Stimulated activated CD8-positive, alpha-beta memory T cell treated with anti-CD3 and anti-CD28 coated beads, Interleukin-2, amount 100 ng/mL, for 1 hour (primary cell): ENCODE measurements at places on chromosomes 5 and 9.

GRCh38 chr9:5920860-5921328 is 30.2 kb downstream of the MLANA start:
- DNase-seq = no peak

- no peak for DNase-seq
These were observed 65.0 kb downstream of the IRX2 start for GRCh38 chr5:2686321-2687124.

GRCh38 chr9:89339807-89340206 is 21.5 kb downstream of the SECISBP2 start:
- no peak for DNase-seq

DNA sequence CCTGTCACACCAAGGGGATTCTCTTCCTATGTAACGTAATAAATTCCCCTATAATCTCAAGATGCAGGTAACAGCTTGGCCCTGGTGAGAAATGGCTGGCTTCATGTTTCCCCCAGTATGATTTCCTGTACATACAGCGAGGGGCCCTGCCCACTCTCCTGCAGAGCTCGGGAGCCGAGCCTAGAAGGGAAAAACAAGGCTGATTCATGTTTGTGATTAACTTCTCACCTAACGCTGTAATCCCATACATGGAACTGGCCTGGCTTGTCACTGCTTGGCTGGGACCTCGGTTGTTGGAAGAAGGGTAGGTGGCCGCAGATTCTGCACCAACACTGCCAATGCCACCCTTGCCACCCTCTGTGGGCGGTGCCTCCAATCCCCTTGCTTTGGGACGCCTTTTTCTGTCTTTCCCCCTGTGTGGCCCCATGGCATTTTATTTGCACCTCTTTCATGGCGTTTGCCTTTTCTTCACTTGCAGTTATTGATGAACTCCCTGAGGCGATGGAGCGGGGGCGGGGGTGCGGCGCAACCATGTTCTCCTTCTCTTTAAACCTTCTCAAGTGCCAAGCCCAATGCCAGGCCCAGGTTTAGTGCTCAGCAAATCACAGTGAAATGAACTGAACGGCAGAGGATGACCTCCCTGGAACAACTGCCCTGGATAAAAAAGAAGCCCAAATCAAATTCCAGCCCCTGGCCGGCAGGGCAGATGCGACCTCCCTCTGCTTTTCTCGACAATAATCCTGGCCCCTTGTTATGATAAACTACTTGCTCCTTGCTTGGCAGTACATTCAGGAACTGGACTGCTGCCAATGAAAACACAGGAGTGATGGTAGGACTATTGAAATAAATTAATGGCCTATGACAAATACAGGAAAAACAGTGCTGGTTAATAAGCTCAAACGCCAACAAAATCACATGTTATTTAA is 108.1 kb downstream of the TMEM174 start:
- no peak for DNase-seq

DNA sequence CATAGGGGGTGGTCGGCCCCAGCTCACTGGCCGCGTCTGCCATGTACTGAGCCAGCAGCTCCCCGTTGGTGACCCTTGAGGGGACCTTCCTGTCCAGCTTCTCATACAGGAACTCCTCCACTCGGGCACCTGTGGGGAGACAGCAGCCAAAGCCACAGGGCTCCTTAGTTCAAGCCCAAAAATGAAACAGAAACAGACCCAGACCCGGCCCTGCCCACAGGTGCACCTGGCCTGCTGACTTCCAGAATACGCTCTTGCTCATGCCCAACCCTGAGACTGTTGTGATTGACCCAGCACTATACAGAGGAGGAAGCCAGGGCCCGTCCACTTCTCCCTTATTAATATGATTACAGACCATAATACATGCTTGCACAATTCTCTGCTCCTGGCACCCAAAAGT is 7.0 kb downstream of the SH3GLB2 start:
- DNase-seq = no peak

DNA sequence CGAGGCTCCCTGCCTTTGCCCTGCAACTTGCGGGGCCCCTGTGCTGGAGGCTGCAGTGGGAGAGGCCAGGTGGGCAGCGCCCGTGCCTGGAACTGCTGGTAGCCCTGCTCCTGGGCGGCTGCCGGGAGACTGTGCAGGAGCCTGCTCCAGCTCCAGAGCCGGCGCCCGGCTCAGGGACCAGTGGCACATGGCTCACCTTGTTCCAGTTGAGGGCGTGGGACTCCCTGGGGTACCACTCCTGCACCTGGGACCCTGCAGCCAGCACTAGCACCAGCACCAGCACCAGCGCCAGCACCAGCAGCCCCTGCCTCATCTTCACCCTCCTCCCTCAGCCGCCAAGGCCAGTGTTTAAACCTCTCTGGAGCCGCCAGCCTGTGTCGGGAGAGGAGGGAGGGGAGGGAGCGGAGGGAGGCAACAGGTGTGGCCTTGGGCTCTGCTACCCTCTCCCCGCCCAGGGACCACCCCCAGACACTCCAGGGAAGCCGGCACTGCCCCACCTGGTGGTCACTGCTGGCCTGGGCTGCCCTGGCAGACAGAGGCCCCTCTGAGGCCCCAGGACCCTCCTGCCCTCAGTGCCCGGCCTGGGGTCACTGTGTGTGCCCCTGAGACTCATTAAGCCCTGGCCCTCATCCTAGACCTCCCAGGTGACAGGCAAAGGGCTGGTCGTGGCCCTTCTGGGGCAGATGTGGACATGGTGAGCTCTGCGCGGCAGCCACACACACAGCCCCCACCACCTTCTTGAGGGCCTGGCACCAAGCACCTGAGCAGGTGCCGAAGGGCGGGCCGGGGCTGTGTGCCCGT is at the start of gene LCN10:
TSS of gene LCN10 (minus strand) at position 350 of the 801 bp plus-strand sequence. CDS start at position 313, 37 bp downstream.
- no peak for DNase-seq

DNA sequence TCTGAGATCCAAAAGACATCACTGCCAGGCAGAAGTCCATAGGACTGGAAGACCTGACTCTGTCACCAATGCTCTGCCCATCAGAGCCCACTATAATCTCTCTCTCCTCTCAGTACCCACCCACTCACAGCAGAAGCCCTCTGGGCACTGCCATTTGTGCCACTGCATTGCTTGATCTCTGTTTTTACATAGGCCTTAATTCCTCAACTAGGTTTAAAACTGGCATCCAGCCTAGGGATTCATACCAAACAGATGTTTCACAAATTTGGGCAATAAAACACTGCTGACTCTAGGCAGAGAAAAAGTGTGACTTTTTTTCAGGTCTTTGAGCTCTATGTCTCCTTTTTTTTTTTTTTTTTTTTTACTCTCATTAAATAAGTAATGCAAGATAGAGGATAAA is 91.1 kb upstream of the RANBP3L start:
- DNase-seq = no peak

DNA sequence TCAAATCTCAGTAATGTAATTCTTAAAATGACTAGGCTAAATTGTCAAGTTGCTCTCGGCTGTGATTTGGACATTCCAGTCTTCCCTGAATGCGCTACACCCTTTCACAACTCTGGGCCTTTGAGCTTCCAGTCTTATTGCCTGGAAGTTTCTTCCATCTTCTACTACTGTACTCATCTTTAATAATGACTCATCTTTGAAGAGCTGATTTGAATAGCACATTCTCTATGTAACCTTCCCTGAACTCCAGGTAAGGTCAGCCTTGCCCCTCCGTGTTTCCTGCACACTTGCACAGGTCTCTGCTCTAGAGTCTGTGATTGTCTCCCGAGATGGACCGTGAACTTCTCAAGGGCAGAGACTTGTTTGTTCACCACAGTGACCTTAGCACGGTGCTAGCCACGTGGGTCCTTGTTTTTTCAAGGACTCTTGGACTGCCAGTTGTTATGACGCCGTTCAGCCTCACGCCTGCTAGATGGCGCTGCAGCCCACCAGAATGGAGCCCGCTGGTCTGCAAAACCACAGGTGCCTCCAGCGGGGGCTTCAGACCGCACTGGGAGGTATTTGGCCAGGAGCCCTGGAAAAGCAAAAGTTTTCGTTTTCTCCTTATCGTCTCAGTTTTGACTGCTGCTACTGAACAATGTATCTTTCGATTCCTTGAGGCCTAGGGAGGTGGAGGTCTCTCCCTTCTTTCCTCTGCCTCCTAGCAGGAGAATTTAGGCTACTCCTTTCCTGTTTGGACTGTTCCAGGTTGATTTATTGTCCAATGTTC is 44.4 kb downstream of the SEC61B start:
- DNase-seq = peak; percentile 17

GRCh38 chr5:1484730-1485578 is 38.8 kb downstream of the LPCAT1 start:
- DNase-seq = no peak

DNA sequence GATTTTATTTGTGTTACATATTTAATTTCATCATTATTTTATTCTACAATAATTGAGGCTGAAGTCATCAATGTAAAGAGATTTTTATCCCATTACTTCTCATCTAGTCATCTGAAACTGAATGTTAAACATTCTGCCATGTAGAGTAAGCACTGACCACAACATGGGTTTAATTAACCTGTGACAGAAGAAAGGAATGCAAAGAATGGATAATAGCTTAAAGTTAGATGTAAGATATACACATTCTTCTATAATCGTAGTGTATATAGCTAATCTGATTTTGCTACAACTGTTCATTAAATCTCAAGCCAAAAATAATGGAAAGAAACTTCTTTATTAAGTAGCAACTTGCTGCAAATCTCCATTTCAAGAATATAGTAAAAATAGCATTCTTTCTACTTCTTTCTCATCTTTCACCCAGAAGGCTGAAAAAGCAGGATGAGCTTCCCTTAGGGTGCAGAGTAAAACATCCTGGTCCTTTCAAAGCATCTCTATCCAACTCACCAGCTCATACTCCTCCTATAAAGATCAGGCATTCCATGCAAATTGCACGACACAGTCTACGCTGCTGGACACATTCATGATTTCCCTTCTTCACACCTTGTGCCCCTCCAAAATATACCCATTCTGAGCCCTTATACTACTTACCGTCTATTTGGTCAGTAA is 115.2 kb downstream of the EFNA5 start:
- DNase-seq = no peak

GRCh38 chr5:139654464-139654863 is 6.3 kb downstream of the CXXC5 start:
- DNase-seq = no peak

DNA sequence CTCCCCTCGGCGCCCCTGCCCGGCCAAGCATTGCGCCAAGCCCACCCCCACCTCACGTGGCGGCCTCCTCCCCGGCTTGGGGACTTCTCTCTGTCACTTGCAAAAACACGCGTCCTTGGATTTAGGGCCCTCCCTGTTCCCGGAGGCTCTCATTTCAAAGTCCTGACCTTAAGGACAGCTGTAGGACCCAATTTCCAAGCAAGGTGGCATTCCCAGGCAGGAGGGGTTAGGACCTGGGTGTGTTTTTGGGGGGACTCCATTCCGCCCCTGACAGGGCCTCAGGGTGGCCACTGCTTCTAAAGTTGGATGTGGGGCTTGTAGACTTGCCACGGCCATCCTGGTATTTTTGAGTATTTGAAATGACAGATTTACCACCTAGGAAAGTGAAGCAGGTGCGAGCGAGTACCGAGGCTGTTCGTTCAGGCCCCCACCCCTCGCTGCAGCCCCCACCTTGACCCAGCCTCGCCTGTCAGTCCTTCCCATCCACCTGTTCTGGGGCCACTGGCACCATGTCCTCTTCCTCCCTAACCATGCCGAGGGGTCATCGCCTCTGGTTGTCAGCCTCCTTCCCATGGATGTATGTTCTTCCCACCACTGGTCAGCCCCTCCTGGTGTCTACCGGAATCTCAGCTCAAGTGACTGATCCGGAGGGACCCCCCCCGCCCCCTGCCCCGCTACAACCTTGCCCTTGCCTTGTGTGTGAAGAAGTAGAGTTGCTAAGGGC is 52.4 kb downstream of the MRPL36 start:
- no peak for DNase-seq

DNA sequence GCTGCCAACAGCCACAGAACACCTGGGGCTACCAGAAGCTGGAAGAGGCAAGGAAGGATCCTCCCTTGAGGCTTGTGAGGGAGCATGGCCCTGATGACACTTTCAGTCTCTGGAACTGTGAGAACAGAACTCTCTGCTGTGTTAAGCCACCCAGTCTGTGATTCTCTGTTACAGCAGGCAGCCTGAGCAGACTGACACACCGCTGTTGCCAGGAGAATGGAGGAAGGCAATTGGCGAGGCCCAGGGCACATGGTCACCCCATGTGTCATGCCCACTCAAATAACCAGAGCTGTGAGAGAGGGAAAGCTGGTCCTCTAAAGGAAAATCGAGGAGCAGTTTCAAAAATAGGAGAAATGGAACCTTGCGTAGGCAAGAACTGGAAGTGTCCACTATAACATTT is 12.0 kb upstream of the KIF4B start:
- DNase-seq = no peak

DNA sequence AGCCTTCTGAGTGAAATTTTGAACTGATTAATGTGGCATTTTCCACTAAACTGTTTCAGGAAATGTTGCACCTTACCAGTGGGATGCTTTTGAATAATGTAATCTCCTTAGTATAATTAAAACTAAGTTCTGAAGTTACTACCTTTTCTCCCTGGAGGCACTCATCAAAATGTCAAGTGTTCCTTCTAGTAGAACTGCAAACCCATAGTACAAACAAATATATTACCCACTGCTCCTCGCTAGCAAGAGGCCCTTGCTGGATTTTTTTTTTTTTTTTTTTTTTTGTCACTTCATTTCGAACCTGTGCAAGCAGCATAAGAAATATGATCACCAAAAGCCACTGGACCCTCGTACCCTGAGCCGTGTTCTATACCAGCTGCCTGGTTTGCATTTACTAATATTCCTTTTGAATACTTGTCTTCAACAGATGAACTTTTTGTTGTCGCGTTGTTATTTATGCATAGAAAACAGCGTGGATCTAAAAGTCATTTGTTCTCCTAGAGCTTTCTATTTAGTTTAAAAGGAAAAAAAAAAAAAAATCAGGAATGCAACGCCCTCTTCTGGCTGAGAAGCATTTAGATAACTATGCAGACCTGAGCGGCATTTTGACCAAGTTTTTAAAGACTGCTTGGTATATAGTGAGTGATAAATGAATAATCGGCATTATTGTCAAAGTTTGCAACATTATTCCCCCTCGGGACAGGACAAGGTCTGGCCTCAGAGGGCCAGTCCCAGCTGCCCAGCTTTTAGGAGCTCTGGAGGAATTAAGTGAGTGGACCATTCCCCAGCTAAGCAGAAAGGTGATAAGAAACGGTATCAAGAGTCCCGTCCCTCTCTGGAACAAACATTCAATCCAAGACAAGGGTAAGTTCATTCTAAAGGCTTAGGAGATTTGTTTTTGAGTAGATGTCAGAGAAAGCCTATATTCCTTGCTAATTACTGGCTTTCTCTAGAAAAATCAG is 162.5 kb upstream of the KIF2A start:
- no peak for DNase-seq

DNA sequence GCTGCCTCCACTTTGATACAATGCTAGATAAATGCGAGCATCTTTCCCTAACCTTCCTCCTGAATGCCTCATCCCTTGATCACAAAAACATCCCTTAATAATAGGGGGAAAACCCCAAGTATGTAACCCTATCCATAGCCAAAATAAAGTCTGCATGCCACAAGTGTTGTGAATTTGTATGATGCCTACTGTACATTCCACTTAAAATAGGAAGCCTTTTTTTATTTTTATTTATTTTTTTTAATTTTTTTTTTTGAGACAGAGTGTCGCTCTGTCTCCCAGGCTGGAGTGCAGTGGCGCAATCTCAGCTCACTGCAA is 207.0 kb downstream of the AOPEP start:
- no peak for DNase-seq
